ENCODE measurements at places on chromosomes 4 and X.
A peak's percentile ranks its signal among the peaks of the same experiment; 100 is the strongest.

GRCh38 chrX:44596277-44596676, 53.6 kb upstream of the FUNDC1 start:
- ATAC-seq = no peak

DNA sequence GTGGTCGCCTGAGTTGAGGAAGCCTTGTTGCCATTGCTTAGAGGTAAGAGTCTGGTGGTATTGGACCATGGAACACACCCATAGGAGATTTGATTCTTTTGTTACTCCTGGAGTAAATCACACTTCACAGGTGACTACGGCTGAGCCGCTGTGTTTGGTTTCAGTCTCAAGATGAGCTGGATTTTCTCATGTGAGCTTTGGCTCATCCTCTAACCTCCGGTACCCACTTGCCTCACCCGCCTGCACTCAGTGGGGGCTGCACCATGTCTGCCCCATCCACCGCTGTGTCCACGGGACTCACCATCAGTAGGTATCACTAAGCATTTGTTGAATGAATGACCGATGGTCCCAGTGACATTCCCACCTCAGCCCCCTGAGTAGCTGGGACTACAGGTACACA, 52.7 kb downstream of the HTT-AS start:
- ATAC-seq = no peak

GRCh38 chr4:138577145-138577544, 335.0 kb upstream of the SLC7A11 start:
- ATAC-seq = no peak

DNA sequence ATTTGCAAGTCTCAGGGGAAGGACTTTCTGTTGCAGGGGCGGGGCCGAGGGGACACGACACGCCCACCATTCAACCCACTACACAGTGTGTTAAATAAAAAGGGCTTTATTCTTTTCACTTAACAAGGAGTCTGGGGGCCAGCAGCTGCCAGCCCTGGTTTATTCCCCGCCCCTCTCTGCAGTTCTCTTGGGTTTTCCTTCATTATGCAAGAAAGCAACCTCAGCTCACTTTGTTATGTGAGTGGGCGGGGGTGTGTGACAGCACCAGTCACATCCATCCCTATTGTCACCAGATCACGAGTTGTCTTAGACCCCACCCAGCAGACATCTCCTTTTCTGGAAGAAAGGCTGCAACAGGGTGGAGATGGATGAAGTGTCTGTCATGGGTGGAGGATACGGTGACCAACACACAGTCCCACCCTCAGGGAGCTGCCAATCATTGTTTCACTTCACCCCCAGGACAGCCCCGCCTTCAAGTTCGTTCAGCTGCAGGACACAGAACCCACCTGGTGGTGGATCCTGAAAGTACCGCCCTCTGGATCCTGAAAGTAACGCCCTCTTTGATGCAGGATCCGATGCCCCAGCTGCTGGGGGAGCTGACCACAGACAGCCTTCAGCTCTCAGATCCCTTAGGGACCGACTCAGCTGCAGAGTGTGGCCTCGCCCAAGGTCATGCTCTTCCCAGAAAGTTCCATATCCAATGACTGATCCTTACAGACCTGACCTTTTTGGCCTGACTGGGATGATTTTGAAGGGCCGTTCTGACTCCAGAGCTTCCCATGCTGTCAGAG, 79.6 kb downstream of the SMIM20 start:
- peak; percentile 88 for ATAC-seq

DNA sequence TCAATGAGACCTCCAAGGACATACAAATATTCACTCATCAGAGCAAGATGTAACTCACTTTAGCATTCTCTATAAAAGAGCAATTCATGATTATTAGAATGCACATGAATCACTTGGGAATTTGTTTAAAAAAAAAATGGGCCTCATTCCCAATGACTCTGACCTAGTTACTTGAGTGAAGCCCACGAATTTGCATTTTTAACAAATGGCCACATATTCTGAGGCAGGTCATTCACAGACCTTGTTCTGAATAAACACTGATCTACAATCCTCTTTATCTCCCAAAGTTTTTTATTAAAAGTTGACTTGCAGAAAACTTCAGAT, 255.1 kb upstream of the VEGFC start:
- no peak for ATAC-seq

GRCh38 chr4:188680004-188680666, 540.9 kb downstream of the TRIML1 start:
- ATAC-seq = peak; percentile 29

DNA sequence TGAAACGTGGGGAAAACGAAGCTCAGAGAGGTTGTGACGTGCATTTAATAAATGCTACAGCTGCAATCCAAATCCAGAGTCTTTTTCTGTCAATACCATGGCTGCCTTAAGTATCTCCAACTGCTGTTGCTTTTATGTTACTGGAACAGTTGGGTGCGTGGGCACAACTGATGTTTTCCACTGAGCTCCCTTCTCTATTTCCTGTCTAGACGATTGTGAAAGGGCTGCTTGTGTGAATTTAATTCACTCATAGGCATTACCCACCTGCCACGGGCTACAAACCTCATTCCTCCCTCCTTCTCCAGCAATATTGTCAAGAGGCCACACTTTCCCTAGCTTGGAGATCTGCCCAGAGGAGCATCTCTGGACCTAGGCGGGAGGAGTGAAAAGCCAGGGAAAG, 526.0 kb downstream of the MID1IP1 start:
- no peak for ATAC-seq

GRCh38 chr4:146428298-146428697, 93.4 kb downstream of the SLC10A7 start:
- no peak for ATAC-seq

DNA sequence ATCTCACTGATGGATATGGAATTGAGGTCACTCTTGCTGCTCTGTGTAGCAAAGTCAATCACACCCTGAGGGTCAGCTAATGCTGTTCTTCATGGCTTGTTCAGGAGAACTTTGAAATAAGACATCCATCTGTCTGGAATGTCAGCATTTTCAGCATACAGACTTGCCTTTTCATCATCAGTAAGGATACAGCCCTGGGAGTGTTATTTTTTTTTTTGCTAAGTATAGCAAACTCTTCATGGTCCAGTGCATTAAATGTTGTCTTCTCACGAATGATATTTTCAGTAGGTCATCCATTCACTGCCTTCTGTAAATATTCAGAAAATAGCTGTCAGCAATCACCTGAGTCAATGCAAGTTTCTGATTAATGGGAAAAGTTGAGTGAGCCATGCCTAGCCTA, 268.8 kb upstream of the SMIM31 start:
- ATAC-seq = peak; percentile 31

DNA sequence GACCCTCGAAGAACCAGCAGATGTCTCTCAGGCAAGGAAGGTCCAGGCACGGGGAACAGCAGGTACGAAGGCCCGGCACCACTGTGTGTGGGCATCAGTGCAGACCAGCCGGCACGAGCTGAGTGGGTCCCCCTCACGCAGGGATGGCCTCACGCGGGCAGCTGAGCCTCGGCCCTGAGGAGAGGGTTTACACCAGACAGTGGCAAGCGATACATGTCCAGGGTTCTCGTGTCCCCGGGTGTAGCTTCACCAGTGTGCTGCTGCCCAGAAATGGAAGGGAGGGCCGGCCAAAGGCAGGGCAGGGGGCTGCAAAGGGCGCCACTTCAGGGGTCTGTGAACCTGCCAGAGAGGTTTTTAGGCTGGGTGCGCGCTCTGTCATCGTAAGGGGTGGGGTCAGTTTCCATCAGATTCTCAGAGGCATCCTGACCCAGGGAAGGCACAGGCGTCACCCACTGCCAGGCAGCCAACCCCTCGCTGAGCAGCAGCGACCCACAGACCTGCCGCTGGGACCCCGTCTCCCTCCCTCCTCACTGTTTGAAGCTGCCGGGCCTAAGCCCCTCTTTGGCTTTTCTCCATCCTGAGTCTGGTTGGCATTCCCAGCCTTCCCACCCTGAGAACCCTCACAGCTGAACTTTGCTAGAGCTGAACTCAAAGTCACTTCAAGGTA, 107.0 kb downstream of the CPZ start:
- no peak for ATAC-seq

GRCh38 chr4:157217708-157218107, 2.8 kb upstream of the GRIA2 start:
- ATAC-seq = no peak

DNA sequence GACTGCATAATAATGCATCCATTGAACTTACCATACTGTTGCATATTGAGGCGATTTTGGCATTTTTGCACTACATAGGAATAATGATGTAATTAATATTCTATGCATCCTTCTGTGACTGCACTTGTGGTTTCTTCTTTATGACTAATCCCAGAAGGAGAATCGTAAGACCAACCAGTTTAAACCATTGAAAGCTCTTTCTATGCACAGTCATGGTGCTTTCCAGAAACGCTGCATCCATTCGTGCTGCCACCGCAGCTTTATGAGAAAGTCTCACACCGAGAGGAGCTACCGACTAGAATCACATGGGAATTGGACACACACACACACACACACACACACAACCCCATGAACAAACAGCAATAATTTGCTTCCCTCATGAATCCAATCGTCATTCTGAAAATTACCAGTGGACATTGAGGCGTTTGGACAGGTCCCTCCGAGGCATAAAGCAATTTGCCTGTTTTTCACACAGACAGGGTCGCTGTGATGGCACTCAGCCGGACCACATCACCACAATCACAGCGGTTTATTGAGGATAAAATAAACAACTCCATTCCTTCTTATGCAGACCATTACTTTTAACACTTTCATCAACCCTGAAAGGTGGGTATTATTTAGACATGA, 64.2 kb downstream of the PACRGL start:
- ATAC-seq = peak; percentile 16

DNA sequence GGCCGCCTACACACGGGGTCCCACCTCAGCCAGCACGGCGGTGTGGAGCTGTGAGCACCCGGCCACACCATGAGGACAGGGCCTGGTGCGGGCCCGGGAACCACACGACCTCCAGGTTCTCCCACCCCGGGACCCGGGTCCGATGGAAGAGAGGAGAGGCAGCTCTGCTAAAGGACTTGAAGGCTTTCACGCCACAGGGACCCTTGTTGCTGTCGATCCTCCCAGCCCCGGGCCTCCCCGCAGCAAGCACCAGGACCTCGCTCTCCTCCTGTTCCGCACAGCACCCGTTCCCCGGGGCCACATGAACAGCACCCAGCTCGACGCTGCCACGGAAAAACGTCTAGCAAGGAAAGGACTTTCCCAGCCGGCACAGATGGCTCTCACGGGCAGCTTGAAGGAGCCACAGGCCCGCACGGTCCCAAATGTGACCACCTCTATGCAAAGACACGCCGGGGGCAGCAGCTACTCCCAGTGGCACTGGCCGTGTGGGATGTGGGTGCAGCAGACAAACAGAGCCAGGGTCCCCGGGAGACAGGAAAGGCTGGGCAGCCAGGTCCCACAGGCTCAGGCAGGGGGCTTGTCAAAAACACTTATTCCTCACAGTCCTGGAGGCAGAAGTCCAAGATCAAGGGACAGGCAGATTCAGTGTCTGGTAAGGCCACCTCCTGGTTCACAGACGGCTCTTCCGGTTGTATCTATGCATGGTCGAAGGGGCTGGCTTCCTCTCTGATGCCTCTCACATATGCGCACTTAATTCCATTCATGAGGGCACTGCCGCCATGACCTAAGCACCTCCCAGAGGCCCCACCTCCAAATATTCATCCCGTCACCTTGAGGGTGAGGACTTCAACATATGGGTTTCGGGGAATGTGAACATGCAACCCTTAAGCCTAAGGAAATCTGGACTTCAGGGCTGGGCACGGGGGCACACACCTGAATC, 24.7 kb downstream of the FAM53A start:
- ATAC-seq = no peak

- ATAC-seq = no peak
Measured at GRCh38 chr4:139419388-139419914, 34.5 kb upstream of the RAB33B start.

GRCh38 chrX:69429339-69430015, 74.6 kb upstream of the NALF2 start:
- no peak for ATAC-seq

DNA sequence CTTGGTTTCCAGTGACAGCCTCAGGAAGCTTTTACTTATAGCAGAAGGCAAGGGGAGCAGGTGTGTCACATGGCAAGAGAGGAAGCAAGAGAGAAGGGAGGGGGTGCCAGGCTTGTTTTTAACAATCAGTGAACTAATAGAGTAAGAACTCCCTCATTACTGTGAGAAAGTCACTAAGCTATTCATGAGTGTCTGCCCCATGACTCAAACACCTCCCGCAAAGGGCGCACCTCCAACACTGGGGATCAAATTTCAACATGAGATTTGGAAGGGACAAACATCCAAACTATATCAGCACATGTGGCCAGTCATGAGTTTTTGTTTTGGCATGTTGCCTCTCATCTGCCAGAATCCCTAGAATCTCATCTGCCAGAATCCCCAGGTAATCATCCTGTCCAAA, 183.5 kb upstream of the C1QTNF7 start:
- peak; percentile 49 for ATAC-seq

GRCh38 chr4:38082424-38083385, 122.5 kb downstream of the PTTG2 start:
- ATAC-seq = no peak

GRCh38 chr4:7988437-7988836, 48.8 kb upstream of the AFAP1 start:
- no peak for ATAC-seq

- ATAC-seq = peak; percentile 96
Measured at GRCh38 chrX:155612312-155613224, at the start of gene TMLHE. Gene TMLHE (minus strand): TSS chrX:155612952. CDS start chrX:155545276, 67,676 bp downstream.

- ATAC-seq = no peak
Measured at GRCh38 chr4:183429489-183429888, 14.9 kb upstream of the CDKN2AIP start.

DNA sequence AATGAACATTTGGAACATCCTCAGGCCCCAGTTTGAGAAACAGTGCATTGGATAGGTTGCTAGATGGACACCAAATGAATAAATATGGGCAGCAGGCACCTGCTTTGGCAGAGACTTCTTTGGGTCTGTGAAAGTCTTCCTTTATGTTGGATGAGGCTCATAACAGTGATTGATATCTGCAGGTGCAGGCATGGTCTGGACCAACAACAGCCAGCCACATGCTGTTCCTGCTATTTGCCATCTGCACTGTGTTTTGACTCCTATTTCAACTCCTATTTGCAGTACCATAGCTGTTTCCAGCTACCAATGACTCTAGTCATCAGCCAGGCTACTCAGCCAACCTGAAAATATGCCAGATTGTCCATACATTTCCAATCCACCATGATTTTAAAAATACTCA, 60.9 kb downstream of the ANAPC4 start:
- ATAC-seq = no peak

Data from motor neuron (in vitro differentiated cells).